ENCODE measurements at places on chromosomes 7 and 10. TPM values are rescaled to one million over a fixed set of nuclear protein-coding genes. Genes with fewer than 3 reads are reported as not detected.

Gene BAIAP2L1
- total RNA-seq = 0.86 TPM

Gene SKIDA1
- 0.10 TPM for total RNA-seq

Gene ASNS
- total RNA-seq = 15.8 TPM

Gene CDK1
- total RNA-seq = 2.1 TPM

Gene BHLHA15
- not detected for total RNA-seq

Gene EPO
- not detected for total RNA-seq

Gene CTAGE8
- not detected for total RNA-seq

Gene NEURL1
- 1.1 TPM for total RNA-seq

Gene ADAM8
- total RNA-seq = 148 TPM

Gene H2BK1
- total RNA-seq = 3.8 TPM

Gene TMEM270
- not detected for total RNA-seq

Gene ADARB2
- total RNA-seq = 2.9 TPM

Gene ATP6V0E2
- 45.9 TPM for total RNA-seq

Gene C1QL3
- not detected for total RNA-seq

Gene BTBD16
- total RNA-seq = not detected

Gene SEPTIN7
- 226 TPM for total RNA-seq

Gene PNLIPRP2
- not detected for total RNA-seq

Gene RET
- 0.37 TPM for total RNA-seq

Gene EVX1
- total RNA-seq = not detected

Gene C10orf53
- total RNA-seq = not detected

Gene KEL
- total RNA-seq = 1.1 TPM

Gene GDF2
- not detected for total RNA-seq

Gene ZNF655
- 148 TPM for total RNA-seq

Gene PON3
- total RNA-seq = not detected

Gene CDK5
- total RNA-seq = 7.6 TPM

Gene CALML3
- total RNA-seq = not detected

Gene THNSL1
- total RNA-seq = 0.94 TPM

Gene PRSS37
- total RNA-seq = not detected

Gene PNLIP
- total RNA-seq = not detected

Gene ENKUR
- 2.3 TPM for total RNA-seq

Gene MUC3A
- not detected for total RNA-seq

Gene HOXA10
- total RNA-seq = 0.35 TPM

Gene IL15RA
- total RNA-seq = 17.7 TPM

Gene SLF2
- total RNA-seq = 23.2 TPM

Gene IDI2
- total RNA-seq = not detected

Gene CHN2
- total RNA-seq = 1.7 TPM

Gene GPR15LG
- not detected for total RNA-seq

Gene OR13A1
- not detected for total RNA-seq

Gene NRAP
- total RNA-seq = not detected

Gene HYCC1
- 38.6 TPM for total RNA-seq

Gene MRPS33
- total RNA-seq = 26.2 TPM

Gene KIAA1549
- 0.10 TPM for total RNA-seq

Gene TMEM176B
- total RNA-seq = not detected

Gene SYNPO2L
- total RNA-seq = not detected

Gene INA
- total RNA-seq = not detected
